ENCODE measurements at places on chromosomes 5 and 9.

GRCh38 chr5:96146675-96147074 lies 185.0 kb upstream of the ELL2 start:
- DNase-seq: no peak

GRCh38 chr9:113954591-113954990 lies 78.5 kb downstream of the ZNF618 start:
- no peak for DNase-seq

GRCh38 chr9:123454361-123454760 lies 98.4 kb downstream of the CRB2 start:
- DNase-seq: no peak

DNA sequence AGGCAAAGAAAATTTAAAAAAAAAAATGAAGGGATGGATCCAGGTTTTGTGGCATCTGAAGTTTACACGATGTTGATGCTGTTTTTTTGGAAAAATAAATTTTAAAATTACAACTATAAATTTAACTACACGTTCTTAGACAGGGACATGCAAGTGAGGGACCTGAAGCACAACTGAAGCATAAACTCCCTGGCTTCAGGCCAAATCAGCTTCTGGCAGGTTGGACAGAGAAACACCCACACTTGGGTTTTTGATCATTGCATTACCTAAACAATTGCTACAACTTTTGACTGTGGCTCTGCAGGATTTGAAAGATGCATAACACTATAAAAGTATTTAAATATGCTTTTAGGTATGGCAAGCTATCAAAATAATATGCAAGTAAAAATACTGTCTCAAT lies 1318.3 kb upstream of the DMAC1 start:
- no peak for DNase-seq

DNA sequence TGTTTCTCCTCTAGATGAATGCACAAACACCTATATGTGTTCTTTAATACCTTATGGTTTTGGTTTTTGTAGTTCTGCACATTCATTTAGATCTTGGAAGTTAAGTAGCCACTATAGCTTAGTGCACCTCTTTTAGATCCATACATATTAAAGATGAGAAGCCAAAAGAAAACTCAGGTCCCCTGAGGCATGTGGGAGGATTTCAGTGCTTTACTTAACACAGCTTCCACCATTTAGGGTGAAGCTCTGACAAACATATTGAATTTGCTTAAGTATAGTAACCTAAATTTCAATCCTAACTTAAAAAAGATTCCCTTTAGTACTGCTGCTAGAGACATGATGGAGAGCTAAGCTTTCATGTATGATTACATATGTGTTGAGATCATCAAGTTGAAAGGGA lies 25.6 kb upstream of the RICTOR start:
- no peak for DNase-seq

- DNase-seq: peak; percentile 55
Measured at GRCh38 chr9:113599646-113600022, 136.1 kb downstream of the RGS3 start.

All from psoas muscle (tissue), 8 donors.